Thymus (tissue), 14 donors: ENCODE measurements at places on chromosomes 6 and 20.

DNA sequence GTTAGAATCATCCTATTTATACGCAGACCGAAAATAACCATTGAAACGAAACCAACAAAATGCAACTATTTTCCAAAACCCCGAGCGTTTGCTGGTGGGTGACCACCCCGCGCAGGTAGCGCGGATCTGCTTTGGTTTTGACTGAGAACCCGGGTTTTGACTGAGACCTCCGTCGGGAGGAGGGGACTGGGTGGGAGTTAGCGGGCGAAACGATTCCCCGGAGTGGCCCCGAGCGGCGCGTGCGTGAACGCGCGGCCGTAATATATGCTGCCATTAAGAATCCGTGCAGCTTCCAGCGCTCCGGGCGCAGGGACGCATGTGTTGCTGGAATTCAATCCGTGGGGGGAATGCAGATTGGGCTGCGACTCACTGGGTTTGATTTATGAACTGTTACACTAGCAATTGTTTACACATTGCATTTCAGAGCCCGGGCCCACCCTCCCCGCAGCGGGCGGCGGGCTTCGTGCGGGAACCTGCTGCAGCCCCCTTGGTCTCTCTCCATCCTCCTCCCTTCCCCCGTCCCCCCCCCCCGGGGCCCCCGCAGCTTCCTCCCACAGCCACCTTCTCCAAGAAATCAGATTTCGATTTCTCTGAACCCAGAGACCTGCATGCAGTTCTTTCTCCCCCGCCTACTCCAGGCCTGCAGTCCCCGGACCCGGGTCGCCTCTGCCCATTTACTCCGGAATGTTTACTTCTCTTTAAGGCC lies 9.9 kb downstream of the NRN1 start:
- no peak for DNase-seq

DNA sequence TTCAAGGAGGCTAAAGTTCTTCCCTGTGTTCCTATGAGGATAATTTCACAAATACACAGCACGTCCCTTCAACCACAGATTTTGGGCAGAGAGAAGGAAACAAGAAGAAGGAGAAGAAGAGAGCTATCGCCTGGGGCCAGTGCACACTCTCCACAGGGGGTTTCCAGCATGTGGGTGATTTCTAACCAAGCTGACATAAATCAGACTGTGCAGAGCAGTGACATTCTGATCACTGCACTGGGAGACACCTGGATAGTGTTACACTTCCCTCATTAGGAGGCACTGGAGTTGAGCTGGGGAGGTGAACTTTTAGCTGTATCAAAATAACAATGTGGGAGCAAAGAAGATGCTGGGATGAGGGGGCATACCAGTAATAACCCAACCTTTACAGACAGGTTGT lies 71.8 kb upstream of the CENPW start:
- no peak for DNase-seq

DNA sequence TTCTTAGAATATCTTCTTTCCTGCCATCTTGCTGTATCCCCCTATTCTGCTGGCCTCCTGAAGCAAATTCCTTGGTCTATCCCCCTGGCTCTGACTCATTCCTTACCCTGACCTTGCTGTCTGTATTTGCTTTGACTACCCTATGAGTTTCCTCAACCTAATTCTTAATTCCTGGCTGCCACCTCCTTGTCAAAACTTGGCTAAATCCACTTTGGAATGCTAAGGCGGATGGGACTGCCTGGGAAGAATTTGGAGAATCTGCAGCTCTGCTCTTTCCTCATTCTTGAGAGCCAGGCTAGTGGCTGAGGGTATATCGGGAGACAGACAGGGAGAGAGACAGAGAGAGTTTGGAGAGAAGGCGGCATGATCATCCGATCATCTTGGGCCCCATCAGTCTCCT lies 24.4 kb downstream of the CAP2 start:
- DNase-seq, result no peak

DNA sequence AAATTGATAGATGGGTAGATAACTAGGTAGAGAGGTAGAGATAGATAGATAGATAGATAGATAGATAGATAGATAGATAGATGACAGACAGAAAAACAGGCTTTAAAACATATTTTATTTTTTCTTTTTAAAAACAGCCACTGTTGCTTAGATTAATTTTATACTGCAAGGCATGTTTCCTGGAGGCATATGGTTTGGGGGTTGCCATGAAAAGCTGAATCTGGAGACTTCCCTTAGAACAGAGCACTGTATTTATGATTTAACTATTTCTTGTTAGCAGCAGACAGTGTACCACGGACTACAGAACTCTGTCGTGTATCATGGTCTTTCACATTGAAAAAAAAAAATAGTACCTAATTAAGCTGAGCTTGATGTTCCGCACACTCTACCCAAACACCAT lies 38.8 kb downstream of the METTL24 start:
- DNase-seq, result no peak
